ENCODE measurements at places on chromosomes 7 and 10.

GRCh38 chr10:60871215-60871614 is 72.8 kb downstream of the RHOBTB1 start:
- no peak for DNase-seq

DNA sequence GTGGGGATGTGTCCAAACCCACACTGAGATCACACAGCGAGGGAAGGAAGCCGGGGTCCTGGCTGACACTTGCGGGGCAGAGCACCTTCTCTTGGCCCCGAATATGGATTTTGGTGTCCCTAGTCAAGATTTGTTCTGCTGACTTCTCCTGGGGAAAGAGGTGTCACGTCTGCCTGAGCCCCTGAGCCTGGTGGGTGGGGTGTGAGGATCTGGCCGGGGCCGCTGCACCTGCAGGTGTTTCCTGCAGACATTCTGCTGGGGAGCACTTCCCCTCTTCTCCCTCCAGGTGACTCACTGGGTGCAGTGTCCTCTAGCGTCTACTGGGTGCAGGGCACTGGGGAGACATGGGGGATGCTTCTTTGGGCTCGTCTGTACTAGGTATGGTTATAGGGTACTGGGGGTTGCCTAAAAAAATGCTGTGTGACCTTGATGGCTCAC is 99.2 kb downstream of the GRK5 start:
- no peak for DNase-seq

DNA sequence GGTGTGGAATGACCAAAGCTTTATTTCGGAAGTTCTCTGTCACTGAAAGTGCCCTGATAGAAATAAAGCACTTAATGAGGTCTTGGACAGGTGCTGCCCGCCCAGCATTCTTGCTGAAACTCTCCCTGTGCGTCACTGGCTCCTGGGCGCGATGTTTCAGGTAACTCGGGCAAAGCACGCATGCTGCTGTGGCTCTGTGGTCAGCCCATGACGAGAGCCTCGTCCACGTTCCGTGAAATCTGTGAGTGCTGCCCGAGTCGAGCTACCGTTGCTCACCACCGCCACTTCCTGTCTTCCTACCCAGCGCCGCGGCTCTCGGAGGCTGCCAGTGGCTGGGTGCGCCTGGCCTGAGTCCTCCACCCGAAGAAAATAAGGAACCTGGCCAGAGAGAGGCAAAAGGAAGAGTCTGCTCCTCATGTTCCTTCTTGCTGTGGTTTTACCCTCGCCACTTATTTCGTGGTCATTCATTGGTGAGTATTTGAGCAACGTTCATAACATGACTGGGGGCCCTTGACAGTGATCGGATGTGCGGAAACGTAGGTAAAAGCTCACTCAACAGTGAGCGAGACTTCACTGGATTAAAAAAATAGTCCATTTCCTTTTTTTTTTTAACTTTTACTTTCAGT is 95.5 kb downstream of the MAP3K8 start:
- no peak for DNase-seq

DNA sequence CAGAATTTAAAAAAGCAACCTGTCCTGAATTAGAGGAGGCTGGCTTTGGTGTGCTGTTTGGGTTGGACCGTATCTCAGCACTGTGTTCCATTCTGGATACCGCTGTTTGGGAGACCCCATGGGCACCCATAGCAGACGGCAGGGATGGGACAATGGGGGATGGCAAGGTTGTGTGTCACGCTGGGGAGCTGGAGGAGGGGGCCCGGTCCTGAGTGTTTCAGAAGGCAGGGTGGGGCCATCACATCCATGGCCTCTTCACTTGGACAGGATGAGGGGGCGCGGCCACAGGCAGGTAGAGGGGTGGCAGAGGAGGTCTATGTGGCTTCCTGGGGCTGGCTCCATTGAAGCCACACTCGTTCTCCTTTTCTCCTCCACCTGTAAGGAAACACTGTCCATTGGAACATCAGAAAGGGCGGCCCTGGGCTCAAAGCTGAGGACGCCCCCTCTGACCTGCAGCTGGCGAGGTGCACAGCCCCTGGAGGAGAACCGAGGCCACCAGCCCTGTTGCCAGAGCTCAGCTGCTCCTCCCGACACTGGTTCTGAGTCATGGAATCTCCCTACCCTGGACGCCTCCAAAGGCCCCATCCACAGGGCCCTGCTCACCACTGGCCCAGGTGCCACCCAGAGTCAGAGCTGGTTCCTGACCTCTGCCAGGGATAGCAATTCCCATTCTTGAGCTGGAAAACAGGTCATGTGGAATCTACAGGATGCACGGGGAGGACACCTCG is 587.3 kb downstream of the DNAJB6 start:
- no peak for DNase-seq

All from kidney epithelial cell (primary cell).